Activated CD4-positive, alpha-beta T cell treated with anti-CD3 and anti-CD28 coated beads, Interleukin-2, amount 10 ng/mL, durations not matched to agents 7 days and 5 days (primary cell): ENCODE measurements at places on chromosomes 7 and 10.

- peak; percentile 65 for DNase-seq
Observed at GRCh38 chr10:4131407-4132215, 346.6 kb upstream of the KLF6 start.

GRCh38 chr10:34116220-34116641 is 698.9 kb downstream of the PARD3 start:
- DNase-seq = no peak

- DNase-seq = no peak
Observed at GRCh38 chr7:156607332-156608172, 33.0 kb upstream of the RNF32 start.

DNA sequence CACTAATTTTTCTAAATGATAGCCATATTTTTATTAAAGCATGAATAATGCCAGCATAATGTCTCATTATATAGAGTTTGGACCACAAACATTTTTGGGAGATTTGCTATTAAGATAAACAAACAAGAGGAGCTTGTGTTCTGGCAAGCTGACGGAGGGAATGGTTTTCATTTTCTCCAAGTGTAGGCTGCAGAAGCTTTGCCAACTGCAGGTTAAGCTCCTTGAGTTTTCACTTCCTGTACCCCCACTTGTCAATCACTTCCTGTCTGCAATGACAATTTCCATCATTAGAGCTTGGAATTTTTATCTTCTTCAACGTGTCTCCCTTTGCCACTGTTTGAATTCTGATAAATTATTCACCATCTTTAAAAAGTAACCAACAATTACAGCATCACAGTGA is 13.4 kb downstream of the EBF3 start:
- DNase-seq = no peak

DNA sequence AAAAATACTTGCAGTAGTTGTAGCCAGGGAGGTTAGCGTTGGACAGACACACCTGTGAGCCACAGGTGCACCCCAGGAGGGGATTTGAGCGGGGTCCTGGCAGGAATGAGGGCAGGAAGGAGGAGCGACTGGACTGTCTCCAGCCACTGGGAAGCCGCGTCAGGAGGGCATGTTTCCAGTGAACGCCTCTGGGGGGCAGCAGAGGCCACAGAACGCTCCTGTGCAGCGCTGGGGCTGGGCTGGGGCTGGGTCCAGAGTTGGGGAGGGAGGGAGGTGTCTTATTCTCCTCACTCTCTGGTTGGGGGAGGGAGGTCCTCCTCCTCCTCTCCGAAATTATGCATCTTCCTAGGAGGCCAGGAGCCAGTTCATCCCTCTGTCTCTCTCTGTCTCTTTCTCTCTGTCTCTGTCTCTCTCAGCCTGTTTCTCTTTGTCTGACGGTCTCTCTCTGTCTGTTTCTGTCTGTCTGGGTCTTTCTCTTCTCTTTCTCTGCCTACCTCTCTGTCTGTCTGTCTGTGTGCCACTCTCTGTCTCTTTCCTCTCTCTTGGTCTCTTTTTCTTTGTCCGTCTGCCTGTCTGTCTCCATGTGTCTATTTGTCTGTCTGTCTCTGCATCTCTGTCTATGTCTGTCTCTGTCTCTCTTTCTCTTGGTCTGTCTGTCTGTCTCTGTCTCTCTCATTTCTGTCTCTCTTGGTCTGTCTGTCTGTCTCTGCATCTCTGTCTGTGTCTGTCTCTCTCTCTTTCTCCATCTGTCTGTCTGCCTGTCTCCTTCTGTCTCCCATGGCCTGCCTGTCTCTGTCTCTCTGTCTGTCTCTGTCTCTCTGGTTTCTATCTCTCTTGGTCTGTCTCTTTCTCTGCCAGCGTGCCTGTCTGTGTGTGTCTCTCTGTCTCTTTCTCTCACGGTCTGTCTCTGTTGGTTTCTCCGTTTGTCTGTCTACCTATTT is 9.9 kb upstream of the PSMG3 start:
- peak; percentile 76 for DNase-seq

DNA sequence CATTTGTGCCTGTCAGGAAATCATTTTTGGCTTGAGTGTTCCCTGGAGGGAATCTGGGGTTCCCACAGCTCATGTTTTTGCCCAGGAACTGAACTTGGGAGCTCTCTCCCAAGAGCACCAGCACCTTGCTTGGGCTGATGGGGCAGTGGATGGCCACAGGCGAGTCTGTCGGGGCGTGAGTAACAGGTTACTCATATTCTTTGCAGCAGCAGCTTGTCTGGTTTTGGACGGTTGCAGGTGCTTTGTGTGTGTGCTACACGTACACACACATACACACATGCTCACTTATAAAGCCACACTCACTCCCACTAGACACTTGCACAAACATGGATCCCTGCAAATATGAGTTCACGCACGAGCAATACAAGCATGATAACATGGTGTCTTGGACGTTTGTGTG is 2.9 kb upstream of the PALD1 start:
- no peak for DNase-seq

DNA sequence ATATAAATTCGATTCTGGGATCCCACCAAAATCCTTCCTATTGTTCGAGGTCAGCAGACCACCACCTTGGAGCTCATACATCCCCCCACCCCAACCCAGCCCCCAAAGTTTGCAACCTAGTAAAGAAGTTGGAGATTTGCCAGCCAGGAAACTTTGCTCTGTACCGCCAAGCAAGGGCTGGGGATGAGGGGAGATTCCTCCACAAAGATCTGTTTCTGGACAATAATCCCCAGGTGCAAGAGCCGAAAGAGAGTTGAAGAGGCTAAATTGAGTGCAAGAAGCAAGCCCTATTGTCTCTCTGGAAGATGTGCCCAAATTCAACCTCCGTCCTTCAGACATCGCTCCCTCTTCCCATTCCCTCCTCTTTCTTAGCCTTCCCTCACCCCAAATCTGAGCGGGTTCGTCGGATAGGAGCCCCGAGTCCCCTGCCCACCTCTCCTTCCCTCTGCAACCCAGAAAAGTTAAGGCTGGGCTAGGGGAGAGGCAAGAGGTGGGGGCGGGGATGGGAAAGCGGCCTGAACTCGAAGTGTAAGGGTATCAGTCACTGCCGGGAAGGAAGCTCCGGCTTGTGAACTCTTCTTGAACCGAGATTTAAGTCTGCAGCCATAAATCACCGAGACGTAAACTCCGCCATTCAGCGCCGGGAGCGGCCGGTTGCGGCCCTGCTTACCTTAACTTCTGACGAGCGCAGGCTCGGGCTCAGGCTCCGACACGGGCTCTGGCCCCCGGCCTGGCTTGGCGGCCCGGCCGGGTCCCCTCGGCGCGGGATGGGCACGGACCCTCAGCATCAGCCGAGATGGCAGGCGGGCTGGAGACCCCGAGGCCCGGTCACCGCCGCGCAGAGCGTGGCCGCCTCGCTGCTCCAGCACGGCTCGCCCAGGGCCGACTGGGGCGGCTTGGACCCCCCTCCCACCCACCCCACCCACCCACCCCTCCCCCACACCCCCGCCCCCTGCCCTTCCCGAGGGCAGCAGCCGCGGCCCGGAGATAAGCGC is 10.8 kb upstream of the HOXA2 start:
- DNase-seq = no peak

GRCh38 chr7:70787771-70788170 is 344.2 kb upstream of the GALNT17 start:
- DNase-seq = no peak

DNA sequence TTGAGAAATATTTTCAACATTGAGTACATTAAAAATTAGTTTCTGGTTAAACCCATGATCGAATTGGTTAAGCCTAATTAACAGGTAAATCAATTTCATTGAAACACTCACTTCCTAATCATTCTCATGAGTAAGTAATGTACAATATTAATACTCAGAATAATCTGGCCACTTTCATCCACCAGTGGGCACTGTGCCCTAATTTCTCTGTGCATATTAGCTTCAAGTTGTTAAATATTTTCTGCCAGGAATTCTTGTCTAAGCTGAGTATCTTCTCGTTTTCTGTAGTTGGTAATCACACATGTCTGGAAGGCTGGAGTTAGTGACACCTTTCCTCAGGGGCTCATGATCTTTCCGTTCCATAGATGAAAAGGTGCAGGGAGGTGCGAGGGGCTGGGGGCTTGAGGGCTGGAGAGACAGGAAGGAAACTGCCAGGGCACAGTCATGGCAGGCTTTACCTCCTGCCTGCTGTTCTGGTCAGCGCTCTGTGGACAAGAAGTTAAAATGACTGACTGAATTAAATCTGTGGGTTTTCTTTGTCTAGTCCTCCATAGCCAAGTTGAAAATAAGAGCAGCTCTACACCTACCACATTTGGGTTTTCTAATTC is 71.9 kb downstream of the WIPF3 start:
- DNase-seq = peak; percentile 28

- no peak for DNase-seq
Observed at GRCh38 chr7:3158341-3158760, 114.7 kb upstream of the CARD11 start.

- DNase-seq = no peak
Observed at GRCh38 chr10:131591936-131592335, 280.4 kb upstream of the TCERG1L start.

GRCh38 chr10:85926986-85927385 is 439.6 kb downstream of the GRID1 start:
- no peak for DNase-seq

- DNase-seq = no peak
Observed at GRCh38 chr7:112019932-112020331, 186.3 kb downstream of the DOCK4 start.

- DNase-seq = no peak
Observed at GRCh38 chr10:19221216-19221615, 172.6 kb downstream of the MALRD1 start.

GRCh38 chr7:69702357-69702756 is 104.1 kb downstream of the AUTS2 start:
- no peak for DNase-seq
